HFF-Myc (cell line): ENCODE measurements at places on chromosomes 5 and 9.

- no peak for DNase-seq
Measured at GRCh38 chr5:173238312-173239232, 3.6 kb upstream of the NKX2-5 start.

DNA sequence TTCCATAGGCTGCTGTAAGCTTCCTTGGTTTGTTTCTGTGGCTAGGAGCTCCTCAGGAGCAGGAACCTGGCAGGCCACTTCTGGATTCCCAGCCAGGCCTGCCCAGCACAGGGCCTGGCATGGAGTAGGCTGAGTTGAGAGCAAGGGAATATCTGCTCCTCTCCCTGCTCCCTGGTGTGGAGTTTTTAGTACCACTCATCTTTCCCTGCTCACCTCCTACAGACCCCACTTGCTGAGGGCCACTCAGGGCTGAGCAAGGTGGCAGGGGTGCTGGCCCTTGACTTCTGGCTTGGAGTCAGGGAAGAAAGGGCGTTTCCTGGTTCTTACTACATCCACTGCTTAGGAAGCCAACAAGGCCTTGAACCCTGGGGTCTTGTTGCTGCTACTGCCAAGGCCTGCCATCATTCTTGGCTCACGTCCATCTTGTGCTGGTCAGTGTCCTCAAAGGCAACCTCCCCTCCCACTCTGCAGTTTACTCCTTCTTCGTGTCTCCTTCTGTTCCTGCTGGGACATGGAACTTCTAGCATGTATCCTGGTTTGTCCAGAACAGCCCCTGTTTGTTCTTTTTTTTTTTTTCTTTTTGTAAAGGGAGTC is 54.9 kb downstream of the PSD2 start:
- DNase-seq = no peak

DNA sequence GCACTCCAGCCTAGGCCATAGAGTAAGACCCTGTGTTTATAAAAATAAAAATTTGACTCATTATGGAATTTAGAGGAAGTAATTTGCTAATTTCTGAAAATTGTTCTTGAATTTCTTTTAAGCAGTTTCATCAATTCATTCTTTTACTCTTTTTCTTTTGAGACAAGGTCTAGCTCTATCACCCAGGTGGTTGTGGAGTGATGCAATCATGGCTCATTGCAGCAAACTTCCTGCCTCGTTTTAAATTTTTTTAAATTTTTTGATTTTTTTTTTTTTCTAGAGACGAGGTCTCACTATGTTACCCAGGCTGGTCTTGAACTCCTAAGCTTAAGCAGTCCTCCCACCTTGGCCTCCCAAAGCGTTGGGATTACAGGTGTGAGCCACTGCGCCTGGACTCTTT is 3.1 kb upstream of the CAMLG start:
- no peak for DNase-seq

GRCh38 chr5:142876817-142877216 is 106.6 kb downstream of the ARHGAP26 start:
- DNase-seq = no peak

DNA sequence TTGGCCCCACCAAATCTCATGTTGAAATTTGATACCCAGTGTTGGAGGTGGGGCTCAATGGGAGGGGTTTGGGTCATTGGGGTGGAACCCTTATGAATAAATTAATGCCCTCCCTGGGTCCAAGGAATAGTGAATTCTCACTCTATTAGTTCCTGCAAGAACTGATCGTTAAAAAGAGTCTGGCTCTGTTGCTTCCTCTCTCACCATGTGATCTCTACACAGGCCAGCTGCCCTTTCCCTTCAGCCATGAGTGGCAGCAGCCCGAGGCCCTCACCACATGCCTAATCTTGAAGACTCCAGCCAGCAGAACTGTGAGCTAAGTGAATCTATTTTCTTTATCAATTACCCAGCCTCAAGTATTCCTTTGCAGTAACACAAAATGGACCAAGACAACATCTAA is 106.0 kb downstream of the CAAP1 start:
- no peak for DNase-seq
